Stimulated activated CD8-positive, alpha-beta memory T cell treated with anti-CD3 and anti-CD28 coated beads, Interleukin-4, amount 100 ng/mL, for 4 hours (primary cell): ENCODE measurements at places on chromosomes 7 and 10.

- DNase-seq, result no peak
Observed at GRCh38 chr10:5494611-5495010, 4.8 kb downstream of the CALML5 start.

GRCh38 chr10:34729619-34730018 is 85.5 kb downstream of the PARD3 start:
- DNase-seq, result no peak

DNA sequence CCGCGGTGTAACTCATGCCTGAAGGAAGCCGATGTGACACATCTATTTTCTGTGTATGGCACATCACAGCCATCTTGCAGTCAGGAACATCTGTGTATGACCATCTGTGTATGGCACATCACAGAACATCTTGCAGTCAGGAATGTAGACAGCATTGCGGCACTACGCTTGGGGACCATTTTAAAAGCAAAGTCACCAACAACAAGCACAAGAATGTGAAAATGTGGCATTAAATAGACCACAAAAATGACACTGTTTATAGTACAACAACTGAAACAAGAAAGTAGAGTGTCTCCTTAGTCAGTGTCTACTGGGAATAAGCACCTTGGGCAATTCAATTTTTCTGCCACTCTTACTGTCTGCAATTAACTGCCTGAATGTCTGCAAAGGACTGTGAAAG is 124.4 kb downstream of the HGF start:
- DNase-seq, result no peak

DNA sequence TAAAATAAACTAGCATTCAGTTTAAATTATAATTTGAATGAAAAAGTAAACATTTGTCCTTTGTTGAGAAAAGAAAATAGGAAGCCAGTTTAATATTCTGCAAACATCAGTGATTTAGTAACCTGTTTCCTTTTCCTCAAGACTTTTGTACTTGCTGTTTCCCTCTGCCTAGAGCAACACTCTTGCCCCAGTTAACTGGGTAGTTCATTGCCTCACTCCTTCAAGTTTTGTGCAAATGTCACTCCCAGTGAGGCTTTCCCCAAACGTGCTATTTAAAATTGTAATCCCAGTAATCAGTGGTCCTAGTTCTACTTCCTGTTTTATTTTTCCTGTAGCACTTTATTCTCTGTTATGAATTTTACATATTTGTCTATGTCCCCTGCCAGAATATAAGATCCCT is 23.8 kb downstream of the DLD start:
- no peak for DNase-seq

- no peak for DNase-seq
Observed at GRCh38 chr7:25802057-25802456, 349.9 kb upstream of the NFE2L3 start.

DNA sequence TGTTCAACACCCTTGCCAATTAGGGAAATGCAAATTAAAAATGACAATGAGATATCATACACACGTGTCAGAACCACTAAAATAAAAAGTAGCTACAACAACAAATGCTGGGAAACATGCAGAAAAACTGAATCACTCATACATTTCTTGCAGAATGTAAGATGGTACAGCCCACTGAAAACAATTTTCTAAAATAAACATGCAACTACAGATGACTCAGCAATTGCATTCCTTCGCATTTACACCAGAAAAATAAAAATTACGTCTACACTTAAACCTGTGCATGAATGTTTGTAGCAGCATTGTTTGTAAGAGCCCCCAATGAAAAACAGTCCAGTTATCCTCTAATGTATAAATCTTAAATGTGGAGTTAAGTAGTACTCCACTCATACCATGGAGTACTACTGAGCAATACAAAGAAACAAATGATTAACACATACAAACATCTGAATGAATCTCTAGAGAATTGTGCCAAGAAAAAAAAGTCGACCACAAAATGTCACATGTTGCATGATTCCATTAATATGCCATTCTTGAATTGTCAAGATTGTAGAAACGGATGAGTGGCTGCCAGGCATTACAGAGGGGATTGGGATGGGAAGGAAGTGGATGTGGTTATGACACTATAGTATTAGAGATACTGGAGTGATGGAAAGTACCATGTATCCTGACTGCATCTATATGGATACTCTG is 134.6 kb upstream of the NPSR1 start:
- no peak for DNase-seq

- DNase-seq, result no peak
Observed at GRCh38 chr7:158407581-158408317, 179.9 kb downstream of the PTPRN2 start.

GRCh38 chr10:99849536-99849935 is 67.1 kb downstream of the ABCC2 start:
- no peak for DNase-seq

DNA sequence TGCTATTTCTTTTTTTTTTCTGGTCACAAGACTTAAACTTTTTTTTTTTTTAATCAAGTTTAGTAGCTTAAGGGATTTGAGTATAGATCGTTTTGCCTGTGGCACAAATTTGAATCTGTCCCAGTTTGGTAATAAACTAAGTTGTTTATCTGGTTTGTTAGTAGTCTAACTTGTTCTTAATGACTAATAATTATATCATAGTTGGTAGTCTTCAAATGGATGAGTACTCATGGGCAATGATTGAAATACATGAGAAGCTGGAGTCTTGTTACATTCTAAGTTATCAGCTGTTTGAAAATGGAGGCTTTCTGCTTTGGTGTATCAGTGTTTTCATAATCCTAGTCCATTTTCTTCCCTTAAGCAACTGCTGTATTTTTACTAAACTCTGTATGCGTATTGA is 12.3 kb downstream of the BTAF1 start:
- no peak for DNase-seq

DNA sequence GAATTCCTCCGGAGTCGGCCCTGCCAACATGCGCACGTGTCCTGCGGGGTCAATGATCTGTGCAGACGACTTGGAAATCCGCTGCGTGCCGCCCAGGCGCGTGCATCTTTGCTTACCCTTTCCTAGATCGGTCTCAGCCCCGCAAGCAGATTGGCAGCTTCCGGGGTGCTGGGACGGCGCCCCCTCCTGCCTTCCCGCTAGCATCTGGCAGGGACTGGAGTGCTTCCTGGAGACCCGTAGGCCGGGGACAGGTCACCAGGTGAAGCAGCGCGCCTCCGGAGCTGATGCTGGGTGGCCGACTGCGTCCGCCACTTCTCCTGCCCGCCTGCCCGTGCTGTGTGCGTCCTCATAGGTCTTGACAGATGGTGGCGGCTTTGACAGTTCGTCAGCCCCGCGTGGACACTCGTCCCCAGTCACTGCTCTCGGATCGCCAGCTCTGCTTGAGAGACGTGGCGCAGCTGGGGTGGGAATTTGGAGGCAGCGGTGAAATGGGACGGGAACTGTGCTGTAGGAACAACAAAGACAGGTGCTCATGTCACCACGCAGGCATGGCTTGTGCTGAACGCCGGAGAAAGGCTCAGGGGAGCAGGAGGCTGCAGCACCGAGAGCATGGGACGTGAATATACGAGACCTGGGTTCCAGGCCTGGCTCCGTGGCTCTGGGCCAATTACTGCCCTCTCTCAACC is 21.9 kb upstream of the KCNK18 start:
- DNase-seq, result no peak

GRCh38 chr10:81564143-81564542 is 310.9 kb upstream of the NRG3 start:
- no peak for DNase-seq

DNA sequence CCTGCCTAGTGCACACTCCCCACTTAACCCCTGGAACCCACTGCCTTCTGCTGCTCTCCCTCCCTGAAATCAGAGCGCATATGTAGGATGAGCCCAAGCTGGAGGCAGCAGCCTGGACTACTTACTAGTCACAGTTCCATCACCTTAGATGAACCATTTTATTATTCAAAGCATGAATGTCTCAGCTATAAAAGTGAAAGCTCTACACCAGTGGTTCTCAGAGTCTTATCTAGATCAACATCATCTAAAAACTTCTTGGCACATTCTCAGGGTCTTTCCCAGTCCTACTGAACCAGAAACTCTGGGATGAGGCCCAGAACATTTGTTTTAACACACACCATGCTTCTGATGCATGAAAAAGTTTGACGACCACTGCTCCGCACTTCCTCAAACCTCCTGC is 100.3 kb upstream of the ANK3 start:
- no peak for DNase-seq

GRCh38 chr7:93232673-93233018 is 480 bp downstream of the VPS50 start:
- no peak for DNase-seq

DNA sequence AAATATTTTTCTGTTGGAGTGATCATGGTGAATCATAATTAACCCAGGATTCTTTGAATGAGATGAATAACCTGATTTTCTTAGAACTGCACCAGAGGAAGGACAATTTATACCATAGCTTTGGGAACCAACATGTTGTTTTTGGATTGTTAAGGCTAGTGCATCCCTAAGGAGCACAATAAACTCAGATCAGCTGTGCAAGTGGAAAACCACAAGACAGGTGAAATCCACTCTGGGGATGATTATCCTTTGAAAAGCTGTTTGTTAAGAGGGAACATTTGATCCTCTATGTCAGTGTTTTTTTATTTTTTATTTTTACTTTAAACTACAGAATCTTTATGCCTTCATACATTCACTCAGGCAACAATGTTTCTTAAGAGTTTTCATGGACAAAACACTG is 232.1 kb upstream of the PCLO start:
- no peak for DNase-seq

GRCh38 chr7:149764481-149765398 is 8.6 kb downstream of the ZNF467 start:
- DNase-seq, result no peak

DNA sequence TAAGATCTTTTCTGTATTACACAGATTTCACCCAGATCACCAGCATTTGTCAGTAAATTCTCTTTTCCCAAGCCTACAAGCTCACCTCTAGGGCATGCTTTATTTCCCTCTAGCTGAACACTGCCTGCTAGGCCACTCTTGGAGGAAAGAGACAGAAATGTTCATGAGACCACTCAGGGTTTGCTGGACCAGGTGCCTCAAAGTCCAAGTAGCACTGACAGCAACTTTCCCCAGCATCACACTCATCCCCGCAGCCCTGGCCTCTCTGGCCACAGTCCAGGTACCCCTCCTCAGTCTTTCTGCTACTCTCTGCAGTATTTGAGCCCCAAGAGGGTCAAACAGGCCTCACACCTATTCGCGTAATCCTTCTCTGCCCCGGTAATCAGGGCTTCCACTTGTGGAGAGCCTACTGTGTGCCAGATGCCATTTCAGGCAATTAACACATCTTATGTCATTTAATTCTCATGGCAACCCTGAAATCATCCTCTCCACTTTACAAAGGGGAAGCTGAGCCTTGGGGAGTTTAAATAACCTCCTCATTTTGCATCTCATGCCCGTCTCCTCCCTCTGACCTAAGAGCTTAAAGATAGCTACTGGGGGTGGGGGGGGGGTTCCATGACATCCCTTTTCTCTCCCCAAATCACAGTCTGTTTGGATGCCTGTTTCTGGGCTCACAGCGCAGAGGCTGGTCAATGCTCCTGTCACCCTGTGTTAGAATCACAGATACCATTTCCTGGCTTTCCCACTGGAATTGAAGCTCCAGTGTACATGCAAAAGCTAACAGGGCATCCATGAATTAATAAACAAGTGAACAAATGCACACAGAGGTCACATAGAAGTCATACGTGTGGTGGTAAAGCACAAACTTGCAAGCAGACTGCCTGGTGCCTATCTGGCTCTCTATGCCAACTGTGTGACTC is 88.5 kb downstream of the PRLHR start:
- no peak for DNase-seq

GRCh38 chr10:113426181-113426877 is 126.5 kb upstream of the HABP2 start:
- no peak for DNase-seq

- no peak for DNase-seq
Observed at GRCh38 chr7:13872709-13873108, 116.8 kb downstream of the ETV1 start.

- DNase-seq, result no peak
Observed at GRCh38 chr7:139619367-139619657, 95.8 kb downstream of the CLEC2L start.

GRCh38 chr10:110087682-110088081 is 79.9 kb downstream of the ADD3 start:
- no peak for DNase-seq

GRCh38 chr7:8185926-8186683 is 75.9 kb downstream of the ICA1 start:
- DNase-seq, result no peak

DNA sequence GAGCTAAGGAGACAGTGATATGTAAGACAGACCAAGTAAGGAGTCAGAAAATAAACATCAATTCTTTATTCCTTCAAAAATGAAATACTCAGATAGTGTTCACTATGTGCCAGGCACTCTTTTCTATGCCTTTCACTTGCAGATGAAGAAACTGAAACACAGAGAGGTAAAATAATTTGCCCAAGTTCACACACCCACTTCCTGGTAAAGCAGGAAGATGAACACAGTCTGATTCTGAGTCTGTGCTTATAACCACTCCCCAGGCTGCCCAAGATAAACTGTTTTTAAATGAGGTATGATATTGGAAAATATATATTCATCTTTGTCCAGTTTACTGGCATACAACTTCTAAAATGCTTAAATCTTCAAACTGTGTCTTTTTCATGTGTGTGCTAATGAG is 294.4 kb upstream of the NPVF start:
- no peak for DNase-seq

DNA sequence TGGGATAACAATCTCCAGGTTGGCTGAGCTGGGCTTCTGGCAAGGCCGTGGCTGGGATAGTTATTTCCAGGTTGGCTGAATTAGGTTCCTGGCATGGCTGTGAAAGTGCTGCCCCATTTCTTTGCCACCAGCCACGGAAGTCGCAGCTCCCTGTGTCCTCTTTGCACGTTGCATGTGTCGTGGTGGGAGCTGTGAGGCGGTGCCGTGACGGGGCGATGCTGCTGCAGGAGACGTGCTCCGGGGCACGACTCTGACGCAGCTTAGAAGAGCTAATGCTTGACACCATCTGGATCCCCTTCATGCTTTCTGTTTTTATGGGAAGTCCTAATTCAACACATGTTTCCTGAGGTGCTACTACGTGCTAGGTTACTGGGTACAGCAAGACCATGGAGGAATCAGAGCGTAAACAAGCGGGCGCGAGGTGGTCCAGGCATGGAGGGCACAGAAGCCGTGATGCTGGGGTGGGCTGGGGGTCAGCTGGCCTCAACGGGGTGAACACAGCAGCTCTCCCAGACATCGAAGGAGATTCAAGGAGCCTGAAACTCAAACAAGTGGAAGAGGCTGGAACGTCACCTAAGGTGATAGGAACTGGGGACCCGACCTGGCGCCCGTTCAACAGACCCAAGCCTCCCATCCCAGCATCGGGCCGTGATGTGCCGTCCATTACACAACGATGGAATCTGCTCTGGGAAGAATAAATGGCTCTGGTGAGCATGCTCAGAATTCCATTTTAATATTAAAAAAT is 407.1 kb downstream of the DNAJB6 start:
- DNase-seq, result no peak

DNA sequence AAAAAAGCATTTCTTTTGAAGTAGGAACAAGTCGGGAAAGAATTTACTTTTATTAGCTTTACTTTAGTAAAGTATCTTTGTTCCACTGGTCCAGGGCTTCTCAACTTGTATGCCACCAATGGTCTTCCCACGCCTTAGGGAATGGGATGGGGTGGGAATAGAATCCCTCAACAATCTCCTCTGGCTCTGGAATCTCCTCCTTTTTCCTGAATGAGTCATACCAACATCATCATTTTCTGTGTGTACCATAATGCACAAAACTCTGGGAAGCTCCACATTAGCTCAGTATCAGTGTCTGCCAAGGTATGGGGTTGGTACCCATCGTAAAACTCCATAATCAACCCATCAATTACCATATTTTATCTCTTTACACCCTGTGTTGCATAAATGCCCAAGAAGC is 159.4 kb upstream of the BMPER start:
- DNase-seq, result no peak
